ENCODE measurements at places on chromosomes 2 and 18. TPM values are rescaled to one million over a fixed set of nuclear protein-coding genes. Genes with fewer than 3 reads are reported as not detected.

DNA sequence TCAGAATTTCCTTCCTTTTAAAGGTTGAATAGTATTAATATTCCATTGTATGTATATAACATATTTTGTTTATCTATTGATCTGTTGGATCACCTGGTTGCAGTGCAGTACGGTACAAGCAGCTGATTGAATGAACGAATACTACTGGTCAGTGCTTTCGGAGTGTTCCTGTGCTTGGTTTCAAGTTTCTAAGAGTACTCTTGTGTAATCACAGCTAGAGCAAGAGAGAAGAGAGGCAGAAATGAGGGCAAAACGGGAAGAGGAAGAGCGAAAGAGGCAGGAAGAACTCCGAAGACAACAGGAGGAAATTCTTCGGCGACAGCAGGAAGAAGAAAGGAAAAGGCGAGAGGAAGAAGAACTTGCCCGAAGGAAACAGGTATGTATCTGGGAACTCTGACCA lies 40.3 kb upstream of the KCNJ13 start:
- no peaks in the 10 kb centered on the region for H3K27me3 ChIP-seq
- no peaks in the 10 kb centered on the region for H3K4me1 ChIP-seq
- H3K4me3 ChIP-seq = no peak overlapping the region
- no peak for DNase-seq
- no peak overlapping the region for H3K27ac ChIP-seq
- H3K36me3 ChIP-seq = peaks cover 31% of the 10 kb centered on the region

The RAB6C gene
- not detected for total RNA-seq

The THOC1 gene
- 22.8 TPM for total RNA-seq

GRCh38 chr2:86382108-86382507 lies 44.7 kb upstream of the REEP1 start:
- H3K36me3 ChIP-seq = no peaks in the 10 kb centered on the region
- no peak overlapping the region for H3K4me3 ChIP-seq
- H3K27ac ChIP-seq = no peak overlapping the region
- no peaks in the 10 kb centered on the region for H3K27me3 ChIP-seq

DNA sequence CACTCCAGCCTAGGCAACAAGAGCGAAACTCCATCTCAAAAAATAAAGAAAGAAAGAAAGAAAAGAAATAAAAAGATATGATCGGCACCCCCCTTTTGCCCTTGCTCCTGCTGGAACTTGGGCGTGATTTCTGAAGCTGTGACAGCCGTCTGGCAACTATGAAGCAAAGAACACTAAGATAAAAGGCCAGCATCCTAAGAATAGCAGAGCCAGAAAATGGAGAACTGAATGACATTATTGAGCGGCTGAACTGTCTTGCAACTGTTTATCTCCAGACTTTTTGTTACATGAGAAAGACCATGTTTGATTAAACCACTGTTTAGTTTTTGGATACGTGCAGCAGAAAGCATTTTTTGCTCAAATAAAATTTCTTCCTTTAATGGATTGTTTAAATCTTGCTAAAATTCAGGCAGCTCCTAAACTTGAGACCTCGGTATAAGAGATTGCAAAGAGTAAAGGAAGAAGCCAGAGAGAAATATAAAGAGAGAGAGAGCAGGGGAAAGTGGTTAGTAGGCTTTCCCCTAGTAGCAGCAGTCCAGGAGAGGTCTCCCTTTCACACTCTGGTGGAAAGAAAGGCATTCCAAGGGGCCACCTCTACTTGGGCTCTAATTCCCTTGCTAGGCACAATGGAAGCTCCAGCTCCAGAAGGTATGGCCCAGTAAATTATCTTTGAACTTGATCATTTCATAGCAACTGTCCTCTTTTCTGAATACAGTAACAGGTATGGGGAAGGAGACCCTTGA lies 8.2 kb upstream of the MBD2 start:
- DNase-seq = no peak
- H3K36me3 ChIP-seq = no peaks in the 10 kb centered on the region
- H3K4me1 ChIP-seq = no peaks in the 10 kb centered on the region
- no peak overlapping the region for H3K27ac ChIP-seq

DNA sequence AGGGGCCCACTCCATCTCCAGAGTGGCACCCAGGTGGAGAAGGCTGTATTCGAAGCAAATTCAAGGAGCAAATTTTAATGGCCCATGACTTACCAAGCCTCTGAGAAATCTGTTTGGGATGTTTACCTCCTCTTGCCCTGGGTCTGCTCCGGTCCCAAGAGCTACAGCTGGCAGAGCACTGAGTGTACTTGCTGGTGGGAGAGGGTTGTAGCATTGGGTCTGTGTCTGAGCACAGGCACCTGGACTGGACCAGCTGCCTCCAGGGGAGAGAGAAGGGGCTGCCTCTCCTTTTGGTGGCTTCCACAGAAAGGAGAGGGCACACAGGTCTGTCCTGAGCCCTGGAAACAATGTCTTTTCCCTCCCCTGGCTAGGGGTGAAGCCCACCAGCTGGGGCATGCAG lies 9.8 kb downstream of the EN1 start:
- peaks cover 16% of the 10 kb centered on the region for H3K27me3 ChIP-seq
- H3K27ac ChIP-seq = no peak overlapping the region
- peaks cover 5% of the 10 kb centered on the region for H3K4me1 ChIP-seq
- no peak overlapping the region for H3K4me3 ChIP-seq
- no peak for DNase-seq

DNA sequence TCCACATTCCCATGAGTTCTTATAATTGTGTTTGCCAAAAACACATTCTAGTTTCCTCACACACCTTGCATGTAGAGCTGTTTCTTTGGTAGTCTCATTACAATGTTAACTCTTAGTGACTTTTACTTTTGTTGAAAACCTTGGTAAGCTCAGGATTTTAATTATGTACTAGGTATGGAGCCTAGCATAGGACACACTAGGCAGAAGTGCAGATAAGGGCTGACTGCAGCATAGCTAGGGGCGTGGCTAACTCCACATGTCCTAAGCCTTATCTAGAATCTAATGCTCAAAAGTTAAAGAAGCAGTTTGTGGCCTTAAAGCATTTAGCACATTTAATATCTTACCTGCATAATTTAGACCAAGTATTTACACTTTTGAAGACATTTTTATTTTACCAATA lies 153.7 kb upstream of the FBXO11 start:
- H3K27me3 ChIP-seq = no peaks in the 10 kb centered on the region
- H3K27ac ChIP-seq = no peak overlapping the region
- no peak for DNase-seq
- H3K4me1 ChIP-seq = no peaks in the 10 kb centered on the region

DNA sequence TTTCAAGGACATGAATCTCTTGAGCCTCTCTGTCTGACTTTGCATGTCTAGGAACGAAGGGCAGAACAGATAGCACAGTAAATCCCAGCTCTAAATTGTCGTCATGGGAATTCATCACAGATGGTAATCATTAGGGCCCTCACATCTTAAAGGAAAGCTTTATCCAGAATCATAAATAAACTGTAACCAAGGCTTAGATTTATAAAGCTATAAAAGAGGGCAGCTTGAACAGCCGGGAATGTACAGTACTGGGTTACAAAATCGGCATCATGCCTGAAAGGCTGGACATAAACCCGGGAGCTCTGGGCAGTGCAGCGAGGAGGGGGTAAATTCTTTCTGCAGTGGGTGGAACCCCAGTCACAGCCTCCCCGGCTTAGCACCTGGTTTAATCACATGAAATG lies 144.4 kb downstream of the GFPT1 start:
- no peak overlapping the region for H3K4me3 ChIP-seq
- H3K27me3 ChIP-seq = no peaks in the 10 kb centered on the region
- H3K4me1 ChIP-seq = no peaks in the 10 kb centered on the region
- H3K27ac ChIP-seq = no peak overlapping the region
- DNase-seq = peak; percentile 30
- peaks cover 33% of the 10 kb centered on the region for H3K36me3 ChIP-seq

- H3K36me3 ChIP-seq = no peaks in the 10 kb centered on the region
- H3K27me3 ChIP-seq = no peaks in the 10 kb centered on the region
- H3K4me1 ChIP-seq = no peaks in the 10 kb centered on the region
- no peak overlapping the region for H3K27ac ChIP-seq
Observed at GRCh38 chr18:3903337-3903736, 453.4 kb downstream of the TGIF1 start.

- H3K36me3 ChIP-seq = no peaks in the 10 kb centered on the region
- no peak overlapping the region for H3K27ac ChIP-seq
- H3K27me3 ChIP-seq = no peaks in the 10 kb centered on the region
- DNase-seq = no peak
Observed at GRCh38 chr2:49616800-49617199, 462.5 kb upstream of the FSHR start.

- no peaks in the 10 kb centered on the region for H3K27me3 ChIP-seq
- no peak for DNase-seq
- H3K4me1 ChIP-seq = no peaks in the 10 kb centered on the region
- H3K36me3 ChIP-seq = no peaks in the 10 kb centered on the region
Observed at GRCh38 chr18:23968638-23969604, 45.6 kb upstream of the TTC39C start.

- H3K4me3 ChIP-seq = no peak overlapping the region
- H3K36me3 ChIP-seq = no peaks in the 10 kb centered on the region
- no peak overlapping the region for H3K27ac ChIP-seq
- no peaks in the 10 kb centered on the region for H3K4me1 ChIP-seq
Observed at GRCh38 chr2:229586746-229587705, 127.3 kb downstream of the DNER start.

The MFSD2B gene
- total RNA-seq = 0.89 TPM

GRCh38 chr2:127106991-127107621 lies at the start of gene BIN1:
Gene BIN1 (minus strand): TSS chr2:127107154. CDS start chr2:127106943, 211 bp downstream.
- peak within 1 kb of the TSS; percentile 13 for H3K27ac ChIP-seq
- peak; percentile 90 for DNase-seq
- H3K4me3 ChIP-seq = peak within 1 kb of the TSS; percentile 85
- no peaks in the 10 kb centered on the region for H3K36me3 ChIP-seq
- H3K4me1 ChIP-seq = peaks cover 8% of the 10 kb centered on the region

- no peak overlapping the region for H3K4me3 ChIP-seq
- peak overlapping the region; percentile 62 for H3K27ac ChIP-seq
Observed at GRCh38 chr2:234289834-234290590, 206.9 kb downstream of the ARL4C start.

GRCh38 chr2:30310955-30311354 lies 79.6 kb downstream of the LBH start:
- no peak overlapping the region for H3K27ac ChIP-seq
- H3K27me3 ChIP-seq = no peaks in the 10 kb centered on the region
- DNase-seq = no peak
- no peak overlapping the region for H3K4me3 ChIP-seq
- H3K4me1 ChIP-seq = no peaks in the 10 kb centered on the region

The GPR55 gene
- total RNA-seq = 0.58 TPM

DNA sequence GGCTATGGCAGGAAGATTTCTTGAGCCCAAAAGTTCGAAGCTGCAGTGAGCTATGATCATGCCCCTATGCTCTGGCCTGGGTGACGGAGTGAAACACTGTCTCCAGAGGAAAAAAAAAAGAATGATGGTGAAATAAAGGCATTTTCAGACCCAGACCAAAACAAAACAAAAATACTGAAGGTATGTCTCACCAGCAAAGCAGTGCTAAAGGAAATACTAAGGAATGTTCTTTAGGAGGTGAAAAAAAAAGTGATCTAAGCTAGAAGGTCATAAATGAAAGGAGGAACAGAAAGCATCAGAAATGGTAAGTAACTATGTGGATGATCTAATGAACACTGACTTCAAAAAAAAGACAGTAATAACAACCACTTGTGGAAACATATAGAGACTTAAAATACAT lies 18.7 kb downstream of the SS18 start:
- peaks cover 32% of the 10 kb centered on the region for H3K36me3 ChIP-seq
- no peak overlapping the region for H3K4me3 ChIP-seq
- H3K27me3 ChIP-seq = no peaks in the 10 kb centered on the region
- no peak overlapping the region for H3K27ac ChIP-seq
- no peak for DNase-seq

DNA sequence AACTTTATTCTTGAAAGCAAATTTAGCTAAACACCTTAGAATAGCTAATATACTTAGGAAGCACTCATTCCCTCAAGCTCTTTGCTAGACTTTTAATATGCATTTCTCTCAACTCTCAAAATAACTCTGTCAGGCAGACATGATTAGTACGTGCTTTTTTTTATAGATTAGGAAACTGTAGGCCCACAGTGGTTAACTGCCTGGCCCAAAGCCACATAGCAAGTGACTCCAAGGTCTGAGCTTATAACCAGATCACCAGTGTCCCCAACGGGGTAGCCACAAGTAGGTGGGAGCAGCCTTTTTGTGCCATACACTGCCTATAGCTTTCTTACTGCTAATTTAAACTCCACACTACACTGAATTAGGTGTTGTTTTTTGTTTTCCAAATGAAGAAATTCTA lies 576.8 kb downstream of the METTL4 start:
- DNase-seq = no peak
- no peaks in the 10 kb centered on the region for H3K36me3 ChIP-seq
- H3K4me1 ChIP-seq = no peaks in the 10 kb centered on the region
- no peaks in the 10 kb centered on the region for H3K27me3 ChIP-seq
- H3K27ac ChIP-seq = no peak overlapping the region

The RAX gene
- not detected for total RNA-seq

The DSC3 gene
- total RNA-seq = 0.51 TPM

DNA sequence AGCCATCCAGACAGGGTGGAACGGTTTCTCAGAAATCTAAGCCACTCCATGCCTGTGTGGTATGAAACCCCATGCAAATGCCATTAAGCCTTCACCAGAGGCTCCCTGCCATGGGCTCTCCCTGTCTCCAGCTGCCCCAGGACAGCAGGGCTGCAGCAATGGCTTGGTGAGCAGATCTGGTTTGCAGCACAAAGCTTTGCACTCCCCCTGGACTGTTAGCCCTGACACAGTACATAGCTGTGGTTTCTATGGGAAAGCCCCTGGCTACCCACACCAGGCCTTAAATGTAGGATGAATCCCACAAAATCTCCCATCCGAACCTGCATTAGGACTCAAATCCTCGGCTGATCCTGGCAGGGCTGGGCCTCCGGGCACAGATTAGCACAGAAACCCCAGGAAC lies 291.6 kb downstream of the TNS1 start:
- H3K27me3 ChIP-seq = no peaks in the 10 kb centered on the region
- no peak overlapping the region for H3K4me3 ChIP-seq
- H3K4me1 ChIP-seq = peaks cover 12% of the 10 kb centered on the region
- H3K27ac ChIP-seq = no peak overlapping the region
- no peaks in the 10 kb centered on the region for H3K36me3 ChIP-seq

- no peaks in the 10 kb centered on the region for H3K27me3 ChIP-seq
- H3K4me1 ChIP-seq = no peaks in the 10 kb centered on the region
- peaks cover 27% of the 10 kb centered on the region for H3K36me3 ChIP-seq
- no peak overlapping the region for H3K27ac ChIP-seq
Observed at GRCh38 chr2:233489666-233490065, 76.9 kb downstream of the USP40 start.

GRCh38 chr2:213149949-213150314 lies 1.5 kb downstream of the IKZF2 start:
- no peaks in the 10 kb centered on the region for H3K4me1 ChIP-seq
- H3K4me3 ChIP-seq = peak overlapping the region; percentile 48
- DNase-seq = peak; percentile 0

The ANTXR1 gene
- 81.0 TPM for total RNA-seq

All from lung (tissue), 17 donors.